ENCODE measurements at places on chromosomes 7 and 10.
A peak's percentile ranks its signal among the peaks of the same experiment; 100 is the strongest.

DNA sequence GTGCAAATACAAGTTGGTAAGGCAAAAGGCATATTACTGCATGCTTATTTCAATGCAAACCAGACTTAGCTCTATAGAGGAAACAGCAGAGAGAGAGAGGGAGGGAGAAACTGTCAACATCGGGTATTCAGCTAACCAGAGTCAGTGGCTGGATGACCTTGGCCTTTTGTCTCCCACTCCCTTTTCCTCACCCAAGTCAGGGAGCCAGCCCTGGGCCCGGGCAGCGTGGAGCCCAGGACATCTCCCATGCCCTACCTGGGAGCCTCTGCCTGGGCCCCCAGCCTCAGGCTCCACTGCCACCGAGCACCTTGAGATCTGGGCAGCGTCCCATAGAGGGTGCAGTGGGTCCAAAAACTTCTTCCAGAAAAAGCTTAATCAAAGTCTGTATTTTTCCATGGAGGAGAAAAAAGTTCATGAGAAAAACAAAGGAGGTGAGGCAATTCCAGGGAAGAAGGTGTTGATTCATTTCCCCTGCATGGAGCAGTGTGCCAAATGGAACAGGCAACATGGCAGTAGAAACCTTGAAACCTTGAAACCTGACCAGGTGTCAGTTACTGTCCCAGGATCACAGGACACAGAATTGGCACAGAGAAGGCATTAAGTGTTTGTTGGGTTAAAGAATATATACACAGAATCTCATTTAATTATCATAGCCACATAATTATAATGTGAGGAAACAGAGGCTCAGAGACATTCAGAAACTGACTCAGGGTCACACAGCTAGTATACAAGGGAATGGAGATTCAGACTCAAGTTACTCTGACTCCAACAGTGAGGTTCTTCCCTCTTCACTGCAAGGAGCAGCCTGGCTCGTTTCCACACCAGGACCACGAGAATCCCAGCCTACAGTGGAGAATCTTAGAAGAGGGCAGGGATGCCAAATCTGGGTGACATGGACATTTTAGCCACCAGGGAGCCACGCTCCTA lies 5.8 kb upstream of the NCOA4 start:
- DNase-seq = no peak

DNA sequence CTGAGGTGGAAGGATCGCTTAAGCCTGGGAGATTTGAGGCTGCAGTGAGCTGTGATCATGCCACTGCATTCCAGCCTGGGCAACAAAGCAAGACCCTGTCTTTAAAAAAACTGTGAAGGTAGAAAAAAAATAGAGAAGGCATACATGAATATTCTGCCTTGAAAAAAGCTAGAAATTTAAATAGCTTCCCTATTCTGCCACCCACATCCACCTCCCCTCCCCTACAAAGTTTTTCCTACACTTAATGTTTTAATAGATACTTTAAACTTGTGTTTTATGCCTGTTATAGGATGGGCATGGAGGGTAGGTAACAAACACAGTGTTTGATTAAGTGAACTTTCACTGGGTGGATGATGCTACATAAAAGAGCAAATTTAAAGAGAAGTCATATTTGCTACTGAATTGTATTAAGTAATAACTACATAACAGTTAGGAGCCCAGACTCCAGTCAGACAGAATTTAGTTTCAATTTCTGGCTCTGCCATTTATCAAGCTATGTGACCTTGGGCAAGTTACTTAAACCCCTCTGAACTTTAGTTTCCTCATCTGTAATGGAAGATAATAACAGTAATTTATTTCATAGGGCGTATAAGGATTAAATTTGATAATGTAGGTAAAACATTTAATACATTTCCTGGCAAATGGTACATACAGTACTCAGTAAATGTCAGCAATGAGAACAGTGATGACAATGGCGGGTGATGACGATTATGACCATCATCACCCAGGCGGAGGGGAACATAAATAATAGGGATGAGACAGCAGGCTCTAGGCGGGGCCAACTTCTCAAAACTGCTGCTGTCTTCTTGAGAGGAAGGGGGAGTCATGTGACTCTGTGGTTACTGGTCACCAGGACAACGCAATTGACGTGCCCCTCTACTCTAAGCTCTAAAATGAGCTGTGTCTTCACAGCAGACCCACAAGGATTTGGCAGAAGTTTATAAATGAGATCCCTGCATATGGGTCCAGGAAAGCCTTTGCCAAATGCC lies 15.8 kb downstream of the DNMBP start:
- DNase-seq = peak; percentile 85

DNA sequence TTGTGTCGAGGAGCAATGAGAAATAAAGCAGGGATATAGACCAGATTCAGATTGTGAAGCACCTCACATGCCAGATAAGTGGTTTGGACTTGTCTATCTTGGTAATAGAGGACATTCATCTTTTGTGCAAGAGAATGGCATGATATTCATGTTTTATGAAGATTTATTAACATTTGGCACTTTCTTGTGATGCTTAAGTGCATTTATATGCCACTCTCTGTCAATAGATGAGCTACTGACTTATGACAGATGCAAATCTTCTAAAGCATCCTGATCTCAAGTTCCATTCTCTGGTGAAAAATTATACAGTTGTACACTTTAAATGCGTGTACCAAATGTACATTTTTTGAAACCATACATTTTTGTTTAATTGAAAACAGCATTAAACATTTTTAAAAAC lies 415.3 kb downstream of the SORCS3 start:
- DNase-seq = no peak

DNA sequence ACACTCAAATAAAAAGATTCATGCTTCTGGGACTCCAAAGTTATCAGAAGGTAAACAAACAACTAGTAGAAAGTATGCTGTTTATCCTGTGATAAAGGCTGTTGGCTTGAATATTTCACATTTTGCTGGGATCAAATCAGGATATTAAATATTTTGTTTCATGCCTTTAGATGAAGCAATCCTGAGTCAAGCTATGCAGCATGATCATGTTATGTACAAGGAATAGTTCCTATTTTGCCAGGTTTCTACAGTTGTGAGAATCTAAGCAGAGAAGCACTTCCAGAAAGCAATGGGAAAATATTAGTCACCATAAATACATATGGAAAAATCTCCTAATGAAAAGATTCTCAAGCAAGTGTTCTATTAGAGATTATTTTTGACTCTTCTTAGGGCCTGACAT lies 262.8 kb upstream of the PCDH15 start:
- no peak for DNase-seq

GRCh38 chr10:97525086-97525485 lies 26.4 kb downstream of the UBTD1 start:
- DNase-seq = no peak

- DNase-seq = no peak
Measured at GRCh38 chr10:61248013-61248412, 205.2 kb downstream of the TMEM26 start.

DNA sequence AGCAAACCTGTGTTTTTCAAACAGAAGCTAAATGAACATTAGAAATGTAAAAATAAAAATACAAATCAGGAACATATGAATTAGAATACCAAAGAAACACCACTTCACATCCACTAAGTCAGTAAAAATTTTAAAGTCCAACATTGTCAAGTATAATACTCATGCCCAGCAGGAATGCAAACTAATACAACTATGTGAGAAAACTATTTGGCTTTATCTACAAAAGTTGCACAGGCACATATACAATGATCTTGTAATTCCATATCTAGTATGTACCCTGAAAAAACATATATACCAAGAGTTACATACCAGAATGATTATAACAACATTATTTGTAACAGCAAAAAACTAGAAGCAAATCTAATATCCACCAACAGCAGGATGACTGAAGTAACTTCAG lies 91.1 kb downstream of the RNF32 start:
- no peak for DNase-seq

DNA sequence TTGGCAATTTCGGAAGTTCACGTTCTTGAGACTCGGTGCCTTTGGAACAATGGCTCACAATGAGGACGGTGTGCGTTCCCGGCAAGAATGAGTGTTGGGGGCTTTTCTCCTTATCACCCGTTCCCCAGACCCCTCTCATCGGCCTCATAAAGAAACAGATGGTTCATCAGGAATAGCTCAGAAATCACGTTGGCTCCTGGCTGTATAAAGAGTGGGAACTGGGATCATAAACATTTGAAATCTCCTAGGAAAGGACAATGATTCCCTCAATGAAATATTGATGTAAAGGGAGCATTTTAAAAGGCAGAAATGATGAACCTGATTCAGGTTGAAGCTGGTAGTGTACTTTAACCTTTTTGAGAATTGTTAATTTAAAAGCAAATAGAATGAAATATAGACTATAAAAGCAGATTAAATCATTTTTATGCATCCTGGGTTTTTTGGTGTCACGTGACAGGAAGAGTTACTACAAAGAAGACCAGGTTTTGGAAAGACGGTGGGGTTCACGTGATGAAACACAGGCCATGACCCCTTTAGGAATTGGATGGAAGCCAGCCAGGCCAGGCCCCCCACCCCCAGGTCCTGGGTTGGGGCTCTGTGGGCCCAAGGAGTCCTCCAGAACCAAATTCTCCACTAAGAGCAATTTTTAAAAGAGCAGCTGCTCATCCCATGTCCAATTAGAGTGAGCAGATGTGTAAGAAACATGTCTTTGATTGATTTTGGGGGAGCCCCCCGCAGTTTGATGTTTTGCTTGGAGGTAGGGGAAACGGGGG lies 63.0 kb downstream of the CUX1 start:
- no peak for DNase-seq
